ENCODE measurements at places on chromosomes 16 and 17.

GRCh38 chr17:47975189-47975822 lies 4.4 kb downstream of the CDK5RAP3 start:
- DNase-seq, result no peak

DNA sequence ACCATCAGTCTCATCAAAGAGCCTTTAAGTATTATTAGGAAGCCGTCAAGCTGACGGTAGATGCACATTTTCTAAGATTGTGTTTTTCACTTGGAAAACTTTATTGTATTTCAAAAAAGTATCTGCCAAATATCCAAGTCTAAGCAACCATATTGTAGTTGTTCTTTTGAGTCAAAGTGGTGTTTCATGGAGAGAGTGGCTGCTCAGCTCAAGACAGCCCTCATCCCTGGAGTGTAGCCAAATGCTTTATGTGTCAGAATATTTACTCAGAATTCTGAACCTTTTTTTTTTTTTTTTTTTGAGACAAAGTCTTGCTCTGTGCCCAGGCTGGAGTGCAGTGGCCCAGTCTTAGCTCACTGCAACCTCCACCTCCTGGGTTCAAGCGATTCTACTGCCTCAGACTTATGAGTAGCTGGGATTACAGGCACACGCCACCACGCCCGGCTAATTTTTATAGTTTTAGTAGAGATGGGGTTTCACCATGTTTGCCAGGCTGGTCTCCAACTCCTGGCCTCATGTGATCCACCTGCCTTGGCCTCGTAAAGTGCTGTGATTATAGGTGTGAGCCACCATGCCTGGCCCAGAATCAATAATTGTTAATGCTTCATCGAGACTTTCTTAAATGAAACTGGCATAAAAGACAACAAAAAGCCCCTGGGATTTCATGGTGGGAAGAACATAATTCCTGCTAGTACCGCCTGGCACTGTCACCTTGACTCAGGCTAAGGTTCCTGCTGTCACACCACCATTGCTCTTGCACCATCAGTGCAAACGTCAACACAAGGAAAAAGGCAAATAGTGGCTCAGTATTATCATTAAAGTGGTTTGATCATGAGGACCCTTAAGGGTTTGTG lies 45.5 kb downstream of the PRKCA start:
- peak; percentile 73 for DNase-seq

GRCh38 chr16:85546585-85547447 lies 66.3 kb upstream of the GSE1 start:
- DNase-seq, result no peak

DNA sequence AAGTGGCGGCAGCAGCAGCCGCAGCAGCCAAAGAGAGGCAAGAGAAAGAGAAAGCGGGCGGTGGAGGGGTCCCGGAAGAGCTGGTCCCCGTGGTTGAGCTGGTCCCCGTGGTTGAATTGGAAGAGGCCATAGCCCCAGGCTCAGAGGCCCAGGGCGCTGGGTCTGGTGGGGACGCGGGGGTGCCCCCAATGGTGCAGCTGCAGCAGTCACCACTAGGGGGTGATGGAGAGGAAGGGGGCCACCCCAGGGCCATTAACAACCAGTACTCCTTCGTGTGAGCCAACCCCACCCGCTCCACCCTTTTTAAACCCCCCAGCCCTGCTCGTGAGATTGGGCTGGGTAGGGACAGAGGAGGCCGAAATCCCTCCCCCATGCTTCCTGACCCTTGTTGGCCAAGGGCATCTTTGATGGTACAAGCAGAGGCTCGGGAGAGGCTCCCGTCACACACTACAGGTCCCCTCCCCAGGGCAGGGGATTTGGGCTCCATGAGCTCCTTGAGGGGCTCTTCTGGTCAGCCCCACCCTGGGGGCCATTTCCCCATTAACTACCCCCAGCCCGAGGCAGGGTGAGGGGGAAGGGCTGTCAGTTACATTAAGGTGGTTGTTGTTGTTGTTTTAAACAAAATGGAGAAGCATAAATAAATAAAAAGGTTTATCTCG lies 4.6 kb upstream of the ATP2A1 start:
- peak; percentile 43 for DNase-seq

GRCh38 chr16:80968386-80969113 lies 38.1 kb downstream of the CMC2 start:
- peak; percentile 68 for DNase-seq

- no peak for DNase-seq
These were observed 29.5 kb downstream of the RNF43 start for GRCh38 chr17:58387834-58388233.

DNA sequence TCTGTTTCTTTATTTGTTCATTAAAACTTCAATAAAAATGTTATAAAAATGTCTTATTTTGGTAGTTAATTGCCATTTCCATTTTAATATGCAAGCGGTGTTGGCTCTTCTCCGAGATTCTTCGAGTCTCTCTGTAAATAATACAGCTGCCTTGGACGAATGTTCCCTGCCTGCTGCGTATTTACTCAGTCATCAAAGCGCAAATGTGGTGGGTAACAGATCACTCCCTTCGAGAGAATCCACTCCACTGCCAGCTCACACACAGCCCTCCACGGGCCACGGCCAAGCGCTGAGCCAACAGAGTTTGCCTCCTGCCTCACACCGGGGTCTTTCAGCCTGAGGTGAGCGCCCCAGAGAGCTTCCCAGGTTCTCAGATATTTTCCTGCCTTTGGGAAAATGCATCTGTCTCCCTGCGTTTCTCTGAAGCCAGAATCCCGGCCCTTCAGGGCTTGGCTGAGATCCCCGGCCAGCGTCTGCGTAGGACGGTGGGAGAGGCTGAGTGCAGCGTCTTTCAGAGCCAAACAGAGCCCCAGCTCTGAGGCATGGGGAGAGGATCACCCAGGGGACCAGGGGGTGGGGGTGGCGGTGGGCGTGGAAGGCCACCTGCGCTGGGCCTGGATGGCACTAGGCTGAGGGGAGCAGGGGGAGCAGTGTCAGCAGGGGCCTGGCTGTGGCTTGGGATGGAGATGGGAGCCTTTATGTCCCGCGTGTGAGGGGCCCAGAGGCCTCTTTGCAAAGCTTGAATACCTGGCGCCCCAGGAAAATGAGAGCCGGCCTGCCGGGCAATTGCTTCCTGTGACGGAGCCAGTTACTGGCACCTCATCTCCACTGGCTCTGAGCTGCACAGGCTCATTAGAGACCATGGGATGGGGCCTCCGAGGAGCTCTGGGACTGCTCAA lies 248.7 kb downstream of the RBFOX3 start:
- no peak for DNase-seq

DNA sequence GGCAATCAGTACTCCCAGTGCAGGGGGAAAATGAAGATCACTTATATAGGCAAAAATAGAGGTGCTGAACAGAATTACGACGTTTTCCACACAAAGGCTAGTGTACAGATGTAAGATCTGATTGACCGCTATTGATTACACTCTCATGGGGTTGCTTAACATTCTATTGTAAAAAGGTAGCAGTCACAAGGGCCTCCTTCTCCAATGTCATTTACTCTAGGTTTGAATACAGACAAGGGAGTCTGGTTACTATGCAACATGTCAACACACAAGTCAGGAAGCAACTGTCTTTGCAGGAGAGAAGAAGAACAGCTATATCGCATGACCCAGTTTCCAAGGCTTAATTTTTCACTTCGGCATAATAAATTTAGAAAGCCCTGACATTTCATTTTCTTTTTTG lies 7.9 kb downstream of the KRT37 start:
- no peak for DNase-seq

DNA sequence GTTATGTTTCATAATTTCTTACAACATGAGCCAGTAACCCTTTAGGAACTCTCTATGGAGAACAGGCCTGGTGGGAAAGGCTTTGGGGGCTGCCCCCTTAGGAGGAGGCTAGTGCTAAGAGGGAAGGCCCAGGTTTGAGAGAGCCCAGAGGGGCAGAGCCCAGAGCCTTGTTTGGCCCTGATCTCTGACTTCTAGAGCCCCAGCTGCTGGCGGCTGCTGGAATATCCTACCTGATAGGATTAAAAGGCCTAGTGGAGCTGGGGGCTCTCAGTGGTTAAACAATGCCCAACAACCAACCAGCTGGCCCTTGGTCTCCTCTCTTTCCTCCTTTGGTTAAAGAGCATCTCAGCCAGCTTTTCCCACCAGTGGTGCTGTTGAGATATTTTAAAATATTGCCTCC lies 54.1 kb downstream of the IGF2BP1 start:
- no peak for DNase-seq

- DNase-seq, result peak; percentile 75
These were observed 8.7 kb downstream of the GRN start for GRCh38 chr17:44353672-44354331.

DNA sequence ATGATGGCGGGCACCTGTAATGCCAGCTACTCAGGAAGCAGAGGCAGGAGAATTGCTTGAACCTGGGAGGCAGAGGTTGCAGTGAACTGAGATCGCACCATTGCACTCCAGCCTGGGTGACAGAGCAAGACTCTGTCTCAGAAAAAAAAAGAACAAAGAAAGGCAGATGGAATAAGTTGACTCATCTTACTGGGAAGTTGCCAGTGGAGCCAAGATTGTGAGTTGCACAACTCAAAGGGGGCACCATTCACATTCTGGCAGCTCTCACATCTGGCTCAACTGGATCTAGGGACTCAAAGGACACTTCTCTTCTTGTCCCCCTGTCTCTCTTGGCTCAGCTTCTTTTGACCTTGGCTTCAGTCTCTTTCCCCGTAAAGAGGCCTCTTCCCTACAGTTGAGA lies 53.7 kb upstream of the ETV4 start:
- DNase-seq, result peak; percentile 93

DNA sequence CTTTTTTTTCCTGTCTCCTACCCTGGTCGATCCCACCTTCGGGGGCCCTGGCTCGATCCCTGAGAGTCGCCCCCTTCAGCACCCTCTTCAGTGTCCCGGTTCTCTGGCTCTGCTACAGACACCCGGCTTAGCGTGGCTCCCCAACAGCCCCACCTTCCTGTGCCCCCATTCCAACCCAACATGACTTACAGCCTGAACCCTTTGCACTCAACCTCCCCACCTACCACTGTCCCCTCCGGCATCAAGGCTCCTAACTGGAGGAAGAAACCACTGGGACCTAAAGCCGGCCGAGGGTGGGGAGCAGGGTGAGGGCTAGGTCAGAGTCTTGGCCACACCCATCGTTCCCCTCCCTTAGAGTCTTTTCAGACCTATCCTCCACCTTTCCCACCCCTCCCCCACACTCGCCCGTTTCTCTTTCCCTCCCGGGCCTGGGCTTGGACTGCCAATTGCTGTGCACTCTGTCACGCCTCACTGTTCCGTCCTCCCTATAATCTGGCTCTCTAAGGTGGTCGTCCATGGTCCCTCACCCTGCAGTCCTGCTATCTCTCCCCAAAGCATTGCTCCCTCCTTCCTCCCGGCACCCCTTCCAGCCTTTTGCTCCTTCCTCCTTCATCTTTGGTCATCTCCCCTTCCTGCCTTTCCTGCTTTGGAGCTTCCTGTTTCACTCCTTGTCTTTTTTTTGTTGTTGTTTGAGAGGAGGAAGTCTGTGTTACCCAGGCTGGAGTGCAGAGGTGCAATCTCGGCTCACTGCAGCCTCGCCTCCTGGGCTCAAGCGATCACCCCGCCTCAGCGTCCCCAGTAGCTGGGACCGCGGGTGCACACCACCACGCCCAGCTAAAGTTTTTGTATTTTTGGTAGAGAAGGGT lies 890 bp upstream of the CLDN7 start:
- DNase-seq, result no peak

GRCh38 chr16:17211797-17212196 lies 259.0 kb downstream of the XYLT1 start:
- peak; percentile 17 for DNase-seq

GRCh38 chr16:351804-352520 lies 561 bp downstream of the AXIN1 start:
- peak; percentile 61 for DNase-seq

GRCh38 chr16:75572864-75573542 lies 6.8 kb downstream of the GABARAPL2 start:
- no peak for DNase-seq

DNA sequence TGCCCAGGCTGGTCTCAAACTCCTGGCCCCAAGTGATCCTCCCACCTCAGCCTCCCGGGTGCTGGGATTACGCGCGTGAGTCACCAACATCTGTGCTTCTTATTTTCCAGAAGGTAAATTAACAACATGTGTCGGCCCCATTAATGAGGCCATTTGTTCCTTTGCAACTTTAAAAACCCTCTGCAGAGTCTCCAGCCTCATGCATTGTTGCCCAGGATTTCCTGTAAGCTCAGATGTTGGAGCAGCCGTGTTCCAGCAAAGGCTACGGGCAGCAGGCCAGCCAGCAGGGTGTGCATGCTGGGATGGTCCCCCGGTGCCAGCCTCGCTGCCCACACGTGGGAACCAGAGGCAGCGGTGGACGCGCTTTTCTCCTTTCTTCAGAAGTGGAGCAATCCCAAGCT lies 19.1 kb upstream of the HEXD start:
- peak; percentile 92 for DNase-seq

GRCh38 chr17:77111934-77112296 lies 28.9 kb upstream of the SEC14L1 start:
- no peak for DNase-seq

- no peak for DNase-seq
These were observed 32.6 kb downstream of the PLXDC1 start for GRCh38 chr17:39118674-39119419.

- no peak for DNase-seq
These were observed 107.0 kb downstream of the ANKRD11 start for GRCh38 chr16:89383095-89384003.

DNA sequence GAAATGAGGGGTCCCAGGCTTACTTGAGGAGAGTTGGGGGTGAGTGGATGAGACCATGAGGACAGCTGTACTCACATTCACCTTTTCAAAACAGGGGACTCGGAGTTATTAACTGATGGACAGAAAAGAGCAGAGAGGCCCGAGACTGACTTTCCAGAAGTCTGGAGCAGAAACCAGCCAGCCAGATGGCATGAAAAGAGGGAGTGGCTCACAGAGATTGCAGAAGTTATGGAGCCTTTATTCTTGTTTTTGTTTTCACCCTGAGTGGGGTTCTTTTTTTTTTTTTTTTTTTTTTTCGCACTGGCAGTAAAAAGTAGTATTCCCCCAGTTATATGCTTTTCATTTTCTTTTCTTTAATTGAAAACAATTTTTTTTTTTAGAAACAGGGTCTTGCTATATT lies 18.9 kb downstream of the TVP23A start:
- DNase-seq, result no peak

- peak; percentile 27 for DNase-seq
These were observed 81.9 kb downstream of the TUBD1 start for GRCh38 chr17:59810894-59811153.

DNA sequence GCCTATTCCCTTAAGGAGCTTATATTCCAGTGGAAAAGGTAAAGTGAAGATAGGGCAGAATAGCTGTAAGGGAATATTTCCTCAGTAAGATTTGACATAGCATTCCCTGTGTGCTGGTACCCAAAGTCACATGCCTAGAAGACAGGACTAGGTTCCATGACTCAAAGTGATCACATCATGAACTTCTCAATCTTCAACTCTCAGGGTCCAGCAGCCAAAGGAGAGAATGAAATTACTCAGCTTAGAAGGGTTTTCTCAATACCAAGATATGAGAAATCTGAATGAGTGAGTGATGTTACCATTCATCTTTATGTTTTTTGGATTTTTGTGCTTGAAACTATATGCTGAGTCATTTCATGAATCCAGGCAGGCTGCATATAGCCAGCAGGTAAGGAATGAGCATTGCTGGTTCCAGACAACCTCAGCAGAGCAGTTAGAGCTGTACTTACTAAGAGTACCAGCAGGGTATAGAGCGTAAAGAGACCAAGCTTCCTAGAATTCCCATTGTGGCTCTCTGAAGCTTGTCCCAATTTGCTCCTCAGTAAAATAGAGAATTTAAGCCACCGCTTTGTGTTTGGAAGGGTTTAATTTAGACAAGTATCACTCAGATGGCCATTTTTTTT lies 91.1 kb downstream of the ANKFN1 start:
- no peak for DNase-seq

- no peak for DNase-seq
These were observed 28.5 kb upstream of the CCDC182 start for GRCh38 chr17:57773557-57773956.
